ENCODE measurements at places on chromosomes 11 and 22. TPM values are rescaled to one million over a fixed set of nuclear protein-coding genes. Genes with fewer than 3 reads are reported as not detected.

GRCh38 chr11:44615041-44615755 lies 49.7 kb downstream of the CD82 start:
- DNase-seq, result no peak

DNA sequence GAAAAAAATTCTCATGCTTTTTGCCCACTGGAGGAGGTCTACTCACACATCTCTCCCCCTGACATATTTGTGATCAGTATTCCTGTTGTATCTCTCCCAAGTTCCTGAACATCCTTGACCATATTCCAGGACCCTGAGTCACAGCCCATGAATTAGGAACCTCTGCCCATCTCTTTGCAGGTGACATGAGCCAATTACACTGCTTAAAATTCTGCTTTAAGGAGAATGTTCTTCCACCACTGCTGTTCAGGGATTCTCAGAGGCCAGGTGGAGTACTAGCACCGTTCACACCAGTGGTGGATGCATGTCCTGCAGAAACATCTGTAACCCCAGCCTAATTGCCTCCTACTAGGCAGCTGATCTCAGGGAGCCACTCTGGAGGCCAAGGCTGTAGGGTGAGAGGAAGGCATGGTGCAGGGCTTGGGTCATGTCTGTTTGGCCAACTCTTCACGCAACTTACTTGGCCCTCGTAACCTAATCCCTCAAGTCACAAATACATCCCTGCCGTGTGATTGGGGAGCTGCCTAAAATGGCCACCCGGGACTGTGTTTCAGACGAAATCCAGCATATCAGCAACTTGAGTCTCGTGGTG lies 104.8 kb downstream of the GGTLC2 start:
- no peak for DNase-seq

DNA sequence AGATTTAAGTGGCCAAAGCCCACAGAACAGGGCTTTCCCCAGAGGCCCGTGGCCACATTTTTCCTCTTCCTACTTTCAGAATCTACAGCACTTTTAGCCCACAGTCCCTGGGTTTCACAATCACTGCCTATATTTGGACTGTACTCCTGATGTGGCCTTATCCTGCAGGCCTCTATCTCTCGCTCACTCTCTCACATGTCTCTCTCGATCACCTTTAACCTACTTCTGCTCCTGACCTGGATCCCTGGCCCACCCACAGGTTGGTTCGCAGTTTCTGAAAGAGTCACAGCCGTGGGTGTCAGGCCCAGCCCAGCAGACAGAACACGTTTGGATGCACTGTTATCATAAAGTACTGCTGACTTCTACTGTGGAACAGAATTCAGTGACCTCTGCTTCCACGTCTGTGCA lies 55.5 kb downstream of the LARGE1 start:
- no peak for DNase-seq

DNA sequence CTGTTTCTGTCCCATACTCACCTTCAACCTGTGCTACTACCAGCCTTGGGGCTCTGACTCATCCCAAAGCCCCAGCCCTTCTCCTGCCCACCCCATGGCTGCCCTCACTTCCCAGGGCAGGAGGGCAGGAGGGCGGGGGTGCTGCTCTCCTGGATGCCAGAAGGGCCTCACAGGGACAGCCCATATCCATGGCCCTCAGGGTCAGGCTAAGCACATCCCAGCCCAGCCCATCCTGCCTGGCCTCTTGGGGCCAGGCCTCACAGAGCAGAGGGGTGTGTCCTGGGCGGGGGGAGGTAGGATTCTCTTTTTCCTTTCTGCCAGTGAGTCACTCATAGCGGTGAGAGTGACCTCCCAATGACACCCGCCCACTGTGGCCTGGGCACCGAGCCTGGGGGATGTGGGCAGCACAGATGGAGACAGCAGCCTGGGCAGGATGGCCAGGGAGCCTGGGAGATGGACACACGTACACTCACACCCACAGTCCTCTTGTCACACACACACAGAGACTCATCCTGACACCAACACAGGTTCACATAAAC lies 2.4 kb downstream of the LTBP3 start:
- peak; percentile 91 for DNase-seq

- no peak for DNase-seq
These were observed 132.1 kb upstream of the RASSF10 start for GRCh38 chr11:12876988-12877387.

DNA sequence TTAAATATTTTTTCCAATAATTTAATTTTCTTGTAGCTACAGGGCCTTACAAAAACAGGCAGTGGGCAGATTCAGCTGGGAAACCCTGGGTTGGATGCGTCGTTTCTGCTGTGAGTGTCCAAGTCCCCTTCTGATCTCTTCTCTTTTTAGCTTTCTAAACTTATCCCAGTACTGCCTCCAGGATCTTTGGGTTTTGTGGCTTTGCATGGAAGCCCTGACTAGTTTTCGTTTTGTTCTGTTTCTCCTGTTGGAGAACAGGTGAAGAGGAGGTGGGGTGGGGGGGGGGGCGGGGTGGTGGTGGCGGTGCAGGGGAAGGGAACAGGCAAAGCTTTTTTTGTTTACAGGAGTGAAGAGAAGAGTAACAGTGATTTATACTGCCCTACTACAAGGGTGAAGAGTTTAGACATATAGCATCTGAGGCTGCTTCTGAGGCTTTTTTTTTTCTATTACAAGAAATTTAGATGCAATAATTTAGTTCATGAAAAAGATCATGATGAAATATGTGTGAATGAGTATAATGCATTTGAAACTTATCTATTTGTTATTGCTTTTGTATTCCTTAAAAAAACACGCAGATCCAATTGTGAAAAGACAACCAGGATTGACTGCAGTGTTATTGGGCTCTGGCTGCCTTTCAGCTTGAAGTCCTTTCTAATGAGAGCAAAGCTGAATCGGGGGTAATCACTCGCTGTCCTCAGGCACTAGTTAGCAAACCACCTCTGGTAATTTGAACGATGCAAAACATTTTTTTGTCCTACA lies 142.9 kb downstream of the NCAM1 start:
- DNase-seq, result no peak

- DNase-seq, result no peak
These were observed 583.2 kb downstream of the BUD13 start for GRCh38 chr11:116189408-116190170.

DNA sequence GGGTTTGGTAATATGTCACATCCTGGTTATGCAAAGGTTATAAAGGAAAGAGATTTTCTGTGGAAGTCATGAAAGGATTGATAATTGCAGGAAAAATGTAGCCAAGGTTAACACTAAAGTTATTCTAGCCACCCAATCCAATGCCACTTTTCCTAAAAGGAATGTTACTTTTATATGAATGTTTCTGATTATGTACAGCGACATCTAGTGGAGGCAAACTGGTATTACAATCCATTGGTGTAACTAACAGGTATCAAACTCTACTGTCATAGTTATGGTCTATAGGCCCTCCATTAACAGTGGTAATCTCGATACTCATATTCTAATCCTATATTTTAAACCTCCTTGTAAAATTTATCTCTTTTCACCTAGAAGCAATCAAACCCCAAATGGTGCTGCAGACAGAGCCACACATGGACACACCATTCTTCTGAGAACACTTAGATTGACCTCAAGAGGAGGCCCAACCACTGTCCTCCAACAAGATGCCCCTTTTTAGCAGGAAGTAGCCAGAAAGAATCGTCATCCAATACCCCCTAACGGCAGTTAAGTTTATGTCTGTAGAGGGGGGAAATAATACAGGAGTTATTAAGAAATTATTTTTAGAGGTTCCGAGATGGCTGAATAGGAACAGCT lies 74.9 kb upstream of the RAG2 start:
- DNase-seq, result peak; percentile 23

DNA sequence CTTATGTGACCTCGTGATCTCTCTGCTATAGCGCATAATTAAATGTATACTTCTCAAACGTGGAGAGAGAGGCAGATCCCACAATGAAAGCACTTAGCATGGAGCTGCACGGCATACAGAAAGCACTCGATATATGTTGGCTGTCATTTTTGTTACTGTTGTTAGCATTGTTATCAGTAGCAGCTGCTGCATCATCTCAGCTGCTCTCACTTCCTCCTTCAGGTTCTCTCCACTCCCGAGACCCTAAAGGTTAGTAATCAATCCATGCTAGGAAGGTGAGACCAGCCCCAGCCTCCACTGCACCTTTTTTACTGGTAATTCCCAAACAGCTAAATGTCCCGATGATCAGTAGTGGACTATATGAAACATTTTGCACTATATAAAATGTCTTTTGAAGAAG lies 13.4 kb upstream of the API5 start:
- DNase-seq, result no peak

DNA sequence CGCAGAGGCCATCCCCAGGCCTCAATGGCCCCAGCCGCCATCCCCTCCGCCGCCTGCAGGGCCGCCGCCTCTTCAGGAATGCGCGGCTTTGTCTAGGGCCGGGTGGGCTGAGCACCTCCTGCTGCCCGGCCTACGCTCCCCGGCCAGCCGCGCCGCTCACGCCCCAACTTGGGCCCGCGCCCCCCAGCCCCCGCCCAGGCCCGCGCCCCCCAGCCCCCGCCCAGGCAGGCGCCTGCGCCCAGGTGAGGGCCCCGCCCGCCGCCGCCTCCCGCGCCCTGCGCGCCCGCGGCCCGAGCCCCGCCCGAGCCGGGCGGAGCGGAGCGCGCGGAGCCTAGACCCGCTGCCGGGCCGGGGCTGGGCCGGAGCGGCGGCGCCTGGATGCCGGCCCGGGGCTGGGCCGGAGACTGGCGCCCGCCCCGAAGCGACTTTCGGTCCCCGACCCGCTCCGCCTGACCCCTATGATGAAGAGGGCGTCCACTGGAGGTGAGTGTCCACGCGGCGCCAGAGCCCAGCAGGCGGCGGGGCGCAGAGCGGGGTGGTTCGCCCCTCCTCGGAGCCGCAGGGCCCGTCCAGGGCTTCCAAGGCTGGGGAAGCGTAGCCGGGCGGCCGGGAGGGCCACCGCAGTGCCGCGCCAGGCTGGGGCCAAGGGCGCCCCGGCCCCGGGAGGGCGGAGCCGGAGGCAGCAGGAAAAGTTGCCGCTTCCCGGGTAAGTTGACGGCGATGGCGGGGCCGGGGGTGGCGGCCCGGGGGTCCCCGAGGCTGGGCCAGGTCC lies 34.3 kb upstream of the PRODH start:
- no peak for DNase-seq

- no peak for DNase-seq
These were observed 28.9 kb upstream of the GAL start for GRCh38 chr11:68655406-68655805.

DNA sequence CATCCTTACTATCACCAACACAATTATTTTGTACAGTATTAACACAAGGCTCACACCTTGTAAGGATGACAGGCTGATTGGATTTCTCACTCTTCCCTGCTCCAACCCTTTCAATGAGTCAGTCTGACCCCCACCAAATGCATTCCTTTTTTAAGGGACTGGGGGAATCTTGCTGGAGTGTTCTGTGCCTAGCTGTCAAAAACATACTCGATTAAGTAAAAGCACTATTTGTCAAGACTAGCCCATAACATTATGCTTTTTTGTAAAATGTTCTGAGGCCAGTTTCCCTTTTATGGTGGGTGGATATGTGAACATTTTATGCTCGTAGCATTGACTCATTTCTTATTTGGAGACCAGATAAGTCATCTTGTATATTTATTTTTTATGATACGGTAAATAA lies 87.2 kb downstream of the PDHX start:
- no peak for DNase-seq

DNA sequence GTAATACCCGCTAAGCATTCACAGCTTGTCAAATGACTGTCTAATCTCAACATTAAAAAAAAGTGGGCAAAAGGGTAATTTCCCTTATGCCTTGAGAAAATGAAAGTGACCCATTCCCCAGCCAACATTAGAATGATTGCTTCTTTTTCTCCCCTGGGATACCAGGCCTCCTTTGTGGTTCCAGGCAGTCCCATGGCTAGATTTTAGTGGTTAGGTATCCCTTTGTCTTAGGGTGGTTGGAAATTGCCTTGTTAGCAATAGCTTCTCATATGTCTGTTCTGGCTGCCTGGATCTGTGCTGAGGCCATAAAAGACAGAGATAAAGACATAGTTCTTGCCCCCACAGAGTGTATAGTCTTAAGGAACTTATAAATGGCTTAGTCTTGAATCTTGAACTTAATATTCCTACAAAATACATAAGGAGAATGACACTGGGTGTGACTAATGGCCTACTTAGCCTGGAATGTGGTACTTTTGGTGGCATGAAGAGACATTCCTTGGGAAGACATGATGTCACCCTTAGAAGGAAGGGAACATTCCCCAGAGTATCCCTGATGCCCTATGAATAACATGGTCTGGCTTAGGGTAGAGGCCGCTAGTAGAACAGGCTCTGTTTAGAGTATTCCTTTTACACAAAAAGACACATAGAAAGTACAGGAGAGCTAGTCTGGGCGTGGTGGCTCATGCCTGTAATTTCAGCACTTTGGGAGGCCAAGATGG lies 90.3 kb downstream of the ZBTB16 start:
- DNase-seq, result no peak

AQP11 gene
- not detected for total RNA-seq

SLC1A2 gene
- 1.5 TPM for total RNA-seq

OR6Q1 gene
- total RNA-seq, result not detected

SHANK2 gene
- total RNA-seq, result 15.6 TPM

ENTHD1 gene
- total RNA-seq, result not detected

OR2AG1 gene
- total RNA-seq, result not detected
